ENCODE measurements at places on chromosomes 3 and 15.

GRCh38 chr15:44296625-44297524 is 8.4 kb downstream of the GOLM2 start:
- no peak for DNase-seq

- DNase-seq: peak; percentile 86
Measured at GRCh38 chr3:86547692-86548091, 443.3 kb downstream of the VGLL3 start.

- DNase-seq: no peak
Measured at GRCh38 chr15:92819278-92820235, 80.6 kb upstream of the CHD2 start.

GRCh38 chr3:114406286-114406685 is 112.5 kb downstream of the TIGIT start:
- DNase-seq: no peak

- DNase-seq: no peak
Measured at GRCh38 chr3:183592821-183593220, 37.3 kb upstream of the KLHL6 start.

GRCh38 chr15:78347586-78348543 is 7.7 kb downstream of the CRABP1 start:
- DNase-seq: no peak

DNA sequence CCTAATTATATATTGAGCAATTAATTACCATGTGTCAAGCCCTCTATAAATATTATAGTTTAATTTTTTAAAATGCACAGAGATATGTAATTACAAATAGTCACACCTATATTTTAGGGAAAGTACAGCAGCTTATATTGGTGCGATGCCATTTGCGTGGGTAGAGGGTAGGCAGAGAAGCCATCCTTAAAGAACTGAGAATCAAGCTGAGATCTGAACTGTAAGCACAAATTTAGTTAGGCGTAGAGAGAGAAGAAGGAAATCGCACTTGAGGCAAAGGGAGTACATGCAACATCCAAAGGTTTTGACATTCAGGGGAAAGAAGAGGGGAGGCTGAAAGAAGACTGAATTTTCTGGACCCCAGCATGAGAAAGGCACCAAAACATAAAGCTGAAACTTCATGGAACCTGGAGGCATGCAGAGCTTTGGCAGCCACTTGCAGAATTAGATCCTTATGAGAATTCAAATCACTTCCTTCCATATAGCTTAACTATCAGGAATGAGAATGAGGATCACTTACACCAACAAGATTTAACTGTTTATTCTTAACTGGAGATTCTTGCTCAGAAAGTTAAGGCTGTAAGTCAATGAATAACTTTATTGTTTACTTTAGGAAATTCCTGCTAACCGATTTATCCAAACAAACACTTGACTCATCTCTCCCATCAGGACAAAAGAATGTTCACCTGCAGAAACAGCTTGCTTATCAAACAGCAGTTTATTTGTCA is 114.3 kb downstream of the TGFBR2 start:
- DNase-seq: no peak

DNA sequence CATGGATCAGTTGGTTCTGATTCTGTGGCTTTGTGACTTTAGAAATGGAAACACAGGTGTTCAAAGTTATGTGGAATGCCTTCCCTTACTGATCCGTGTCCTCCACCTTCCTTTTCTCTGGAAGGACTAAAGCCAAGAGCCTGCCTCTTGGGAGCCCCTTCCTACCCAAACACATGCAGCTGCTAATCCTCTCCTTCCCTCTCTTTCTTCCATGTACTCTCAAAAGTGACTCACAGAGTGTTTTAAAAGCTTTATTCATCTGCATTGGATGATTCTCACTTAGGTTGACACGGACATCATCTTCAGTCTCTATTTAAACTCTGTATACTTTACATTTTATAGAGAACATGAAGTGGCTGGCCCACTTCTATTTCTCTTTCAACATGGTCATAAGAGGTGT is 856.5 kb upstream of the ARPP21 start:
- no peak for DNase-seq

DNA sequence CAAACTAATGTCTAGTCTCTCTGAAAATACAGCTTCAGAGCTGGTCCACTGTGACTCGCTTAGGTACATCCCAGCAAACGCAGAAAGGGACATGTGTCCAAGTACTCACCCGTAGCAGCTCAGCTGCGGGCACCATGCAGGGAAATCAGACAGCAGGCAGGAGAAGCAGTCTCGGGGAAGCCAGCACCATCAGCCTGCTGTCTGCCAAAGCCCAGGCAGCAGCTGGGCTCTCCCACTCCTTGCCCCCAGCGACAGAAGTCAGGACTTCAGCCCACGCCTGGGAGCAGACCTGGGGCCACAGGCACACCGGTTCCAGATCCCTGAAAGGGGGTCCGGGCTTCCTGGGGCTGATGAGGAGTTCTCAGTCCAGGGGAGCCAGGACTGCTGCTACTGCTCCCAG is 34.9 kb downstream of the SEMA5B start:
- DNase-seq: no peak

- no peak for DNase-seq
Measured at GRCh38 chr3:23976555-23976954, 31.5 kb downstream of the NR1D2 start.

DNA sequence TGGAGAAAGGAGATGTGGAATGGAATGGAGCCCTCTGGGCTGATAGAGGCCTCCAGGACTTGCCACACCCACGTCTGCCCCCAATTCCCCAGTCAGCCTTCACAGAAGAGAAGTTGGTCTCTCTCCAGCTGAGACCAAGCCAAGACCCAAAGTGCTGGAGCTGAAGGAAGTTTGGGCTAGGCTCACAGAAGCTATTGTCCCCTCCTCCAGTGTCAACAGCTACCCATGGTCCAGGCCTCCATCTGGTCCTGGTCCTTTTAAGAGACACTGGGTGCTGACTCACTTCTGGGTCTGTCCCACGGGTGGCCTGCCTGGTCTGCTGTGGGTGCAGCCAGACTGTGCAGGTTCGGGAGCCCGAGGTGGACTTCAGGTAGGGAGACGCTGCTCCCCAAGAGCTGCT is 179.8 kb downstream of the APBA2 start:
- no peak for DNase-seq

- no peak for DNase-seq
Measured at GRCh38 chr3:59456852-59457485, 407.1 kb upstream of the CFAP20DC start.

GRCh38 chr3:105347625-105348302 is 18.9 kb upstream of the ALCAM start:
- DNase-seq: no peak

DNA sequence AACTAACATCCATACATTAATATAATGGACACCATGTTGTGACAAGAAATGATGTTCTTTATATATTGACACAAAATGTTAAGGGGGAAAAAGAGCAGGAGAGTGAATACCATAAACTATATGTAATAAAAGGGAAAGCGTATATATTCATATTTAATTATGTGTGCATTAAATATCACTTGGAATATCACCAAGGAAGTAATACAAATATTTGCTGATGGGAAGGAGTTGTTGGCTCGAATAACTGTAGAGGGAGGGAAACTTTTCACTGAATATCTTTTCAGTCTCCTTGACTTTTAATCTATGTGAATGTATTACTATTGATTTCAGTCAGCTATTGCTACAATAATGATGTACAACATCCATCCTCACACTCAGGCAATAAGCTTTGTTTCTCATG is 167.0 kb upstream of the DPH6 start:
- no peak for DNase-seq

DNA sequence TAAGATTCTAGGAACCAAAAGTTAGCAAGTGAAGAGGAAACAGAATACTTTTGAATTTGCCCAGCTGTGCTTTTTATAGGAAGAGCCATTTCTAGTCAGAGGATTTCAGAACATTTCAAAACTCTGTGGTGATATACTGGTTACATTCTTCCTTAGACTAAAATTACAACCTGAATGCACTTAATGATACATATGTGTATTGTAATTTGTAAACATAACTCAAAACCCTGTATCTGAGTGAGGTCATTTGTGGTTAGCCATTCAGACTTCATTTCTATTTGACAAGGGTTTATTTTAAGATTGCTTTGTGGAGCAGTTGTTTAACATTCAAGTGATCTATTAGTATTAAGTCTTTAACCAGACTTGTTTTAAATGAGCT is 59.4 kb upstream of the TRIM71 start:
- no peak for DNase-seq

DNA sequence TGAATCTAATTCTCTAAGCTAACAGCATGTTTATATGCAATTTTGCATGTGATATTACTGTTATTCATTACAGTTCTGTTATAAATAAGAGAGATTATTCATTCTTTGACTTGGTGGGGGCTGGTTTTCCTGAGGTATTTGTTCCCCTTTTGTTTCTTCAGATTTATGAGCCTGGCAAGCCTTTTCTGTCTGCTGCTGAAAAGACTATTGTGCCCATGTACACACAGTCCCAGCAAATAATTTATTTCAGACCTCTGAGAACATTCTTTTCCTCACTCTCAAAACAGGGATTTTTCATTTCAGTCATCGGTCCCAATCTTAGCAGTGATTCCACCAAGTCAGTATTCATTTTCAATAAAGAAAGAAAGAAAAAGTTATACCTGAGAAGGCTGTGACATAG is 716.8 kb downstream of the NSUN3 start:
- no peak for DNase-seq

DNA sequence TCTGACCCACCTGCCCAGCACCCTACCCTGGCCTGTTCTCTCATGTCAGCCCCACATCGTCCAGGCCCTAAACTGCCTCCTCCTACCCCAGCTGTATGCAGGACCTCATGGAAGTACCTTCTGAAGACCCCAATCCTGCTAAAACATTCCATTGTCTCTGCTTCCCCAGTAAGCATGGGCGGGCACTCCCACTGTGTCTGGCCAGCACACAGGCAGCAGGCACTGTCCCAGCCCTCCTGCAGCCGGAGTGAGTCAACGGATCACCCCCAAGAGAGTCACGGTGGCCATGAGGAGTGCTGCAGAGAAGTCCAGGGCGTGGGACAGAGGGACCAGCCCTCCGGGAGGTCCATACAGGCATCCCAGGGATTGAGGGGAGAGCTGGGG is 36.4 kb upstream of the SLCO2A1 start:
- no peak for DNase-seq

- DNase-seq: peak; percentile 95
Measured at GRCh38 chr15:52261498-52262242, 33.9 kb downstream of the MYO5C start.

GRCh38 chr3:72144773-72145505 is 360.0 kb upstream of the PROK2 start:
- DNase-seq: no peak

DNA sequence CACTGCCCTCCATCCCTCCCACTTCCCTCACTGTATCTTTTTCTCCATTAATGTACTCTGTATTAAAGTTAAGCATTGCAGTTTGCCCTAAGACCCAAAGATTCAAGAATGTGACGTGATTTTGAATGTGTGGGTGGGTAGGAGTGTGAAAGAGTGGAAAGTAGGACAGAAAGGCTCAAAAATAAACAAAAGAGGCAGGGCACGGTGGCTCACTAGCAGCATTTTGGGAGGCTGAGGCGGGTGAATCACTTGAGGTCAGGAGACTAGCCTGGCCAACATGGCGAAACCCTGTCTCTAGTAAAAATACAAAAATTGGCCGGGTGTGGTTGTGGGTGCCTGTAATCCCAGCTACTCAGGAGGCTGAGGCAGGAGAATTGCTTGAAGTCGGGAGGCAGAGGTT is 18.4 kb downstream of the TFRC start:
- no peak for DNase-seq

- no peak for DNase-seq
Measured at GRCh38 chr3:11415099-11415498, 142.9 kb downstream of the ATG7 start.

- no peak for DNase-seq
Measured at GRCh38 chr3:192373586-192373985, 353.8 kb downstream of the FGF12 start.

- DNase-seq: no peak
Measured at GRCh38 chr3:32041316-32041715, 59.8 kb downstream of the ZNF860 start.

DNA sequence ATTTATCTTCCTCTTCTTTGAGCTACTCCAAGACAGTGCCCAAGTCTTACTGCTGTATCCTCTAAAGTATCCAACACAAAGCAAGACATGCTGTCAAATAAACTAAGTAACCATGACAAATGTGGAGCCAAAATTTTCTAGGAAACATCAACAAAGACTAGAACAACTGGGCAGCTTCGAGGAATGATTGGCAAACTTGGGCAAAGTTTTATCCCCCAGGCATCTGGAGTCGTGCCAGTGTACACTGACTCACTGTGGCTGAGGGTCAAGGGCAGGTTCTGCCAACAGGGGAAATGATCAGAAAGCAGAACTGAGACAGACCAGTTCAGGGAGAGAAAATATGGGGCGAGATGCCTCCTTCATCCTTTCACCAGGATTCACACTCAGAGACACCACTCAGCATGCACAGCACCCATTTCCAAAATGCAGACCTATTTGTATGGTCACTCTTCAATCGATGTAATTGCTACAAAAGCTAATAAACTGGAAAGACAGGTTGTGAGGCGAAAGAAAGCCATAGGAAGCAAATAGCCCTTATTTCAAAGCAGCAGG is 65.8 kb downstream of the MB21D2 start:
- no peak for DNase-seq

DNA sequence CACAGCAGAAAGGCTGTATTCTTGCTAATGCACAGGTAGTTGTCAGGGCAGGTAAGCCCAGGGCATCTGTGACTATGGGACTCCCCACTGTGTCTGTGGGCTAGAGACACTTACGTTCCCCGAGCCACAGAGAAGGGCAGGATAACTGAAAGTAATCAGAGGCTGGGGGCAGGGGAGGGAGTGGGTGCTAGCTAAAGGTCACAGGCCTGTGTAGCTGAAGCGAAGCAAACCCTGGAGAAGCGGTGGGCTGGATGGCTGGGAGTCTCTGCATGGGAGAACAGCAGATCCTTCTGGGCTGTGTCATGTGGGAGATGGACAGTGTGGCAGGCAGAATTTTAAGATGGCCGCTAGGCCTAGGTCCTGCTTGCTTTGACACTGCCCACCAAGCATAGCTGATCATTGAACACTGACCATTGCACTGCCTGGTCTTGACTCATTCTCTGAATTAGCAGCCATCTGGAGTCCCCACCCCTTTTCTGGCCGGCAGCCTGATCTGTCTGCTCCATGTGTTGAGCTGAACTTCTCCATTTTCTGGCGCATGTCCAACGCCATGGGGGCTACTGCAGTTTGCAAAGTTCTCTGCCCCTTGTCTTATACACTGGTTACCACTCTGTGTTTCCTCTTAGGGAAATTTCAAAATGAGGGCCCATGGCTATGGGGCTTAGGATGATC is 110.0 kb downstream of the DGKG start:
- DNase-seq: no peak

DNA sequence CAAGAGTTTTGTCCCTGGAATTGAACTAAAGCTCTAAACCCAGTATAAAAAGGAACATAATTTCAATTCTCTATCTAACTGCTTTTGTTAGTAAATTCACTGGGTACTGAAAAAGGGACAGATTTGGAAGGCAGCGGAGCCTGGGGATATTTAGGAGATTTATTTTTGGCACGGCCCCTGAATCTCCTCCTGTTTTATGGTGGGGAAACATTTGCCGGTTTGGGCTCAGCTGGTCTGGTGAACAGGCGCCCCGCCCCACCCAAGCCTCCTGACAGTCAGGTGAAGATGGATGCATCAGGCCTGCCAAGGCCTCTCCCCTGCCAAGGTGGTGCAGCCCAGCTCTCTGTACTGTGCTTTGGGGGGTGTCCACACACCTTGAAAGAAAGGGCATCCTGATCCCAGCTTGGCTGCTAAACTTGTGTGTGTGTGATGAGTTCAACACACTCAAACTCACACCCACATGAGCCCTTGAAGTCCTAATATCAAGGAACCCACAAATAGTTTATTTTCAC is 46.3 kb downstream of the EBLN2 start:
- DNase-seq: no peak
